Fibroblast of skin of back (primary cell): ENCODE measurements at places on chromosomes 16 and 17.

GRCh38 chr17:6177941-6178694 lies 107.9 kb downstream of the WSCD1 start:
- DNase-seq, result no peak

DNA sequence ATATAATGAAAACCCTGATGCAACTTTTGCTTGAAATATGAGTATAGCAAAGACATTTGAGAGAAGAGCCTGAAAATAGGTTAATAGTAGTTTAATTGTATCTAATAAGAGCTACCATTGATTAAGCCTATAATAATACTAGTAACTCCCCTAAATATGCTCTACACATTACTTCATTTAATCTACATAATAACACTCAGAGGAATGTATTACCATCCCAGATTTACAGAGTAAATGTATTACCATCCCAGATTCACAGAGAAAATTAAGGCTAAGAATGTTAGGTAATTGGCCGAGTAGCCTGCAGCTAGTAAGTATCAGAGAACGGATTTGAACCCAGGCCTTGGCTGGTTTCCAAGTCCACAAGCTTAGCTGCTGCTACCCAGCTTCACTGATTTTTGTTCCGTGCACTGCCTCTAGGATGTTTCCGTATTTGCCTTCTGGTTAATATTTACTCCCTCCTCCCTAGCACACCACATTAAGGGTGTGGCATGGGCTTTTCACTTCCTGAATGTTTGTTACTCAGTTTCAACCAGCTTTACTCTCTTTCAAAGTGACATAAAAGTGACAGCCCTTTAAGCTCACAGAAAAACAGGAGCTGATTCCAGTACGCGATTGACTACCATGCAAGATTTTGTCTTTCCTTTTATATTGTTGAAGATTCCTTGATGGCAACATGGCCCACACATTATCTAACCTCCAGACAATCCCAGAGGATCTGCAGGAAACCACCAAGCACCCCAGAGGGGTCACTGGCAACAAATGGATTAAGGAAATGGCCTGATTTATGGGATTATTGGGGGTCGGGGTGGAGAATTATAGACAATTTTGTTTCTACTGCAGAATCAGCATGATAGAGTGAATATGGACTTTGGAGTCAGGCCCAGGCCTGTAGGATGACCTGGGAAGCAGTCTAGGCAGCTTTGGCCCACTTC lies 26.7 kb upstream of the TOX3 start:
- DNase-seq, result no peak

GRCh38 chr17:17082878-17083277 lies 40.6 kb downstream of the MPRIP start:
- DNase-seq, result no peak

GRCh38 chr17:927611-928461 lies 51.7 kb downstream of the NXN start:
- DNase-seq, result peak; percentile 98

DNA sequence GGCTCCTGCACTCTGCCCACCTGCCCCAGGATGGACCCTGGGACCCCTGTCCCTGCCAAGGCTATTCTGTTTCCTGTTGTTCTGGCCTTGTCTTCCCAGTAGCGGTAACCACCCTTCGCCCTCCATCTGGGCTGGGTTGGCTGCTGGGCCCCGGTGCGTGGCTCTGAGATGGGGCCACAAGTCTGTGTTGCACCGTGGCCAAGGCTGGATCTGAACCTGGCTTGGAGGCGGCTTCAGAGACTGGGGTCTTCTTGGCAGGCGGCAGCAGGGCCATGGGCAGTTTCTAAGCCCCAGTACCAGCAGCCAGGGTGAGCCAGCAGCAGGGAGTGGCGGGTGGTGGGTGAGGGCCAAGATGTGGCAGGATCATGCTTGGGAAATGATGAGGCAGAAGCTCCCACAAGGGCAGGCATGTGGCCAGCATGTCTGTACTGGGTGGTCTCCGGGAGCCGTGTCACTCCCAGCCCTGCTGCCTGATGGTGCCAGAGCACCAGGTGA lies 12.6 kb downstream of the MAP2K3 start:
- no peak for DNase-seq

DNA sequence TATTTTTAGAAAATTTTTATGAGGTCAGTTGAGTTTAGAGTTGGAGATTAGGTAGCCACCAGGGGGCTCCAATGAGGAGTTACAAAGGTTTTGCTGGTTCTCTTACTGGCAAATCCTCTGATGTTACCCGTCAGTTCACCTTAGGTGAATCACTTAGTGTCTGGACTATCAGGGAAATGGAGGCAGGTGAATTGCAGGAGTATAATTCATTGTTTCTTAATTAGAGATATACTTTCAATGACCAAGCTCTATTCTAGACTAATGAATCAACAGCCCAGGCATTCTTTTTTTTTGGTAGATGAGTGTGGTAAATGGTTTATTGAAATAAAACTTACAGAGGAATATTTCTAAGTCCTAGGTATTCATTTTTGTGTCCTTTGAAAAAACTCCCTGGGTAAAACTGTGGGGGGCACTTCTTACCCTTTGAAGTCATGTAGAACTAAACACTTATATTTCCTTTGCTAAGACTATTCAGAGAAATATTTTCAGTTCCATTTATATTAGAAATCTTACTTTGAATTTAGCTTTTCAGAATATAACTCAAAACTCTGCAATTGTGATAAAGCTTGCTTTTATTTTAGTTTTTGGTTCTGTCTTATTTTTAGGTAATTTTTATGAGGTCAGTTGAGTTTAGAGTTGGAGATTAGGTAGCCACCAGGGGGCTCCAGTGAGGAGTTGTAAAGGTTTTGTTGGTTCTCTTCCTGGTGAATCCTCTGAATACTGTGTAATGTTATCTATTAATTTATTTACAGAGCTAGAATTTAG lies 17.7 kb downstream of the PSMD11 start:
- DNase-seq, result peak; percentile 62
